ENCODE measurements at places on chromosomes 7 and 10.

DNA sequence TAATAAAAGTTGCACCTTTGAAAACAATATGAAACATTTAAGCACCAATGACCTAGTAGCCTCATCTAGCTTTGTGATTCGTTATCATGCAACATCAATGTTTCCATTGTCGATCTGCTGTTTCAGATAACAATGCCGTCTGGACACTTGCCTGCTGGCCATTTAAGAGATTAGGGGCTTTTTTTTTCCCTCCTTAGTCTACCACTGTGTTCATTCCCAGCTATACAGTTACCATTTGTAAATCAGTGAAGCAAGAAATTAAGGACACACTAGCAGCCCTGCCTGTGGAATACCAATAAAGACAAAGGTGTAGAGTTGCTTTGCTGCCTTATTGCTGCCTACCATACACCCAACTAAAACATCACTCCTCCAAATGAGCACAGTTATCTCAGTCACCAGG lies 37.6 kb upstream of the MYO3A start:
- DNase-seq = no peak

DNA sequence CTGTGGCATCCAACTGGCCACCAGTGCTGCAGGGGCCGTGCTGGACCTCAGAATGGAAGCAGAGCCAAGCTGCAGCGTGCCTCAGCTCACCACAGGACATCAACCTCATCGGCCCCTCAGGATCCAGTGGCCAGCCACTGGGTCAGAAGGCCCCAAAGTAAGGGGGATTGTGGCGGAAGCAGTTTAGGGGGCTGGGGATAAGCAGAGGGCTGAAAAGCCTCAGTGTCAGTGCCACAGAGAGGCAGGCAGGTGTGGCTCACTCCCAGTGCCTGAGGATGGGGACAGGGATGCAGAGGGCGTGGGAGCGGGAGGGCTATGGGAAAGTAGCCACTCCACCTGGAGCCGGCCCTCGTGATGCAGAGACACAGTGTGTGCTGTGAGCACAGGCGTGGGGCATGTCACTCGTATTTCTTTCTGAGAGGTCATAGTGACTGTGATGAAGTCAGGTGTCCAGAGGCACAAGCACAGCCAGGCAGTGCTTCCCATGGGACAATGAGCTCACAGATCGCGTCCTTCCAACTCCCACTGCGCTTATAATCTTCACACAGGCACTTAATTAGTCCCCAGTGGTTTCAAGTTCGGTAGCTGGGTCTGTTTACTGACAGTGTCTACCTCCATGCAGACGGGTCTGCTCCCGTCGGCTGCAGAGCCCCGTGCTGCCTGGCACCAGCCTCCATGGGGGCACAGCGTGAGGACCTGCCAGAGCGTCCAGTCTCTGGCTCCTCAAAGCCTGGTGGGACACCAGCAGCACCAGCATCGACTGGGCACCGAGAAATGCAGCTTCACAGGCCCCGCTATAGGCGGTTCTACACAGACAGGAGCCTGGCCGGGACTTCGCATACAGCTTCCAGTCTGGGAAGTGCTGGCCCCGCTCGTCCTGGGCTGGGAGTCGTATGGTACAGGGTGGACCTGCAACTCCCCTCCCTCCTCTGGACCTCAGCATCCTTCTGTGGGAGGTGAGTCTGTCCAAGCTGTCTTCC lies 42.9 kb upstream of the CNPY1 start:
- no peak for DNase-seq

DNA sequence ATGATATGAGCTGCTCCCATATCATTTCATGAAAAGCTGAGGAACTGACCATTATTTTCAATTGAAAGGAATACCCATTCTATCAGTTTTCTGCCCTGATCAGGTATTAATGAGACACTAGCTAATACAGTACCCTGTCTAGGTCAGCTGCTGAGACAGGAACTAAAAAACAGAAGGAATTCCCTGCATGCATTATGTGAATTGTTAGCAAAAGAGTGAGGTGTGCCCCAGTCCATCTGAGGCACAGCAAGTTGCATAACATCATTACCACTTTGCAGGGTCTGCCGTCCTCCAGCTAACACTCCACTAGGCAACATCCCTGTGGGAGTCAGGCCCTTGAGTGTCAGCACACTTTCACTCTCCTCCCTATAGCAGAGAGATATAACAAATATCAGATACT lies 11.1 kb upstream of the MSS51 start:
- no peak for DNase-seq

GRCh38 chr10:123797813-123798212 lies 93.8 kb downstream of the CPXM2 start:
- no peak for DNase-seq

DNA sequence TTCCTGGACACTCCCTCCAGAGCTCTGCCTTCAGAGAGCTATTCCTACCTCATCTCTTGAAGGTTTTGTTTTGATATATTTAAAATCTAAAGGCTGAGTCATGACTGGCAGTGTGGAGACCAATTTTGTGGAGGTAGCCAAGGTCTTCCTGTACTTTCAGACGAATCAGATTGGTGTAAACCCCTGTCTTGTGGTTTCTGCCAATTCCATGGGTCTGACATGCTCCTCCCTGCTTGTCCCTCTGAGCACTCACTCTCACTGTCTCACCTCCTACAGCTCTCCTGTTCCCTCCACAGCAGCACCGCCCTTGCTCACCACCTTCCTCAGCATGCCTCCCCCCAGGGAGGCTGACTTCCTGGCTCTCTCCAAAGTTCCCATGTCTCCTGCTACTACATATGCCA lies 179.8 kb downstream of the NPSR1 start:
- no peak for DNase-seq

- no peak for DNase-seq
These were observed 77.4 kb downstream of the CYP26A1 start for GRCh38 chr10:93150990-93151547.

DNA sequence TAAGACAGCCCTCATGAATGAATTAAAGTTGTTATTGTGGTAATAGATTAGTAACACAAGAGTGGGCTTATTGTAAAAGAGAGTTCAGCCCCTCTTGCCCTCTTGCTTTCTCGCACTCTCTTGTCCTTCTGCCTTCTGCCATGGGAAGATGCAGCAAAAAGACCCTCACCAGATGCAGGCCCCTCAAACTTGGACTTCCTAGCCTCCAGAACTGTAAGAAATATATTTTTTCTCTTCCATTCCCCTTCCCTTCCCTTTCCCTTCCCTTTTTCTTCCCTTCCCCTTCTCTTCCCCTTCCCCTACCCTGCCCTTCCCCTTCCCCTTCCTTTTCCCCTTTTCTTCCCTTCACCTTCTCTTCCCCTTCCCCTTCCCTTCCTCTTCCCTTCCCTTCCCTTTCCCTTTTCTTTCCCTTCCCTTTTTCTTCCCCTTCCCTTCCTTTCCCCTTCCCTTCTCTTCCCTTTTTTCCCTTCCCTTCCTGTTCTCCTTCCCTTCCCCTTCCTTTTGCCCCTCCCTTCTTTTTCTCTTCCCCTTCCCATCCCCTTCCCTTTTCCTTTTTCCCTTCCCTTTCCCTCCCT lies 55.6 kb upstream of the TMEM248 start:
- DNase-seq = no peak

GRCh38 chr10:89589101-89589720 lies 53.8 kb upstream of the SLC16A12 start:
- no peak for DNase-seq

DNA sequence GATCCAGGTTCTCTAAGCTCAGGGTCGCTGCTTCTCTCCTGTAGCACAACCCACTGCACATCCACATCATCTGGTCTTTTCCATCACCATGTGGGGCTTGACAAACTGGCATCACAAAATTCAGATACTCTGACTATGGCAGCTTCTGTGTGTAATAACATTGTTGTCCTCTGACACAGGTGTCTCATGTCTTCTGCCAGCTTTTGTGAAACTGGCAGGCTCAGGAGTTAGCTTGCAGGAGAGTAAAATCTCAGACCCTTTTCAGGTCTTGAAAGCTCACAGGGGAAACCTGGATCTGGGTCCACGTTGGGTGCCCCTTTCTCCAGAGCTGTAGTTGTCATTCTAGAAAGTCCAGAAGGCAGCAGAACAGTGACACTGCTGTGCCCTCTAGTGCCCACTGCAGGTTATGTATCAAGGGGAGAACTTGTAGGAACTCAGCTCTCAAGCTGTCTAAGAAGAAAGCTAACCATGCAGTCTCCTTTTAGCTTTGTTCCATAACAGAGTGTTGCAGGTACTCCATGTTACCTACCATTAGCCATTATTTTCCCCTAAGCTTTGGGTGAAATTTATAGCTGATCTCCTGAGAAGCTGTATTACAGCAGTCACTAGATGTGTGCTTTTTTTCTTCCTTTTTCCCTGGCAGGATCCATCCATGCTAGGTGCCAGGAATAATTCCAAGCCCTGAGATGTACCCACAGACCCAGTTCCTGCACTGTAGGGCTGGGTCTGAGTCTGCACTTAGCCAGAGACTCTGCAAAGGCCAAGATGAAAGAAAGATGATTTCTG lies 102.7 kb downstream of the ZNF248 start:
- no peak for DNase-seq

GRCh38 chr10:24891823-24892222 lies 60.6 kb downstream of the PRTFDC1 start:
- DNase-seq = no peak

- no peak for DNase-seq
These were observed 3.1 kb downstream of the CYP17A1 start for GRCh38 chr10:102834143-102834542.

DNA sequence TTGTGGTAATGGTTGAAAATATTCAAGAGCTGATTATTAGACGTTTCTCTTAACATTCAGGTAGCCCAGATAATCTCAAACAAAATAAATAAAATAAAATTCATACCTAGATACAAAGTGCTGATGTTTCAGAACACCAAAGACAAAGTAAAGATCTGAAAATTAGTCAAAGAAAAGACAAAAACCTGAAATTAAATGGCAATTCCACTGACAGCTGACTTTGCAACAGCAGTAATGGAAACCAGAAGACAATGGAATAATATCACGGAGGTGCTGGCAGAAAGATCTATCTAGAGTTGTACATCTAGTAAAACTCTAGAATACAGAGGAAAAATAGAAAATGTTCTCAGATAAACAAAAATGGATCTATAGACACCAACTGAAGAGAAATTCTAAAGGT lies 58.0 kb upstream of the IKZF1 start:
- DNase-seq = no peak

- DNase-seq = no peak
These were observed 666 bp downstream of the HNRNPF start for GRCh38 chr10:43408331-43408709.

DNA sequence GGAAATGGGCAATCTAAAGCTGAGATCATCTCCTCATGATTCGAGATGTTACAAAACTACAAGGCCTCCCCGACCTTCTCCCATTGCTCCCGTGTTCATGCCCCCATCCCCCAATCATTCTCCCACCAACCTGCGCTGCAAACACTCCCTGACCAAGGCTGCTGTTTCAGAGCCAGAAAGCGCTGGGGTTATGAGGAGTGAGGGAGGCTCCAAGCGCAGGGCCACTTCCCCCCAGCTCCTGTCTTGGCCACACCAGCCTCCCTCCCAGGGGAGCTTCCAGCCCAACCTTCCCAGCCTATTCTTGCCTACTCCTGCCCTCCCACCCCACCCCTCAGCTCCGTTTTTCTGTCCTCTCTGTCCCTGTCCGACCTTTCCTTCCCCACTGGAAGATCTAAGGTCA lies 14.7 kb upstream of the NODAL start:
- DNase-seq = no peak

- no peak for DNase-seq
These were observed 15.8 kb downstream of the CYCS start for GRCh38 chr7:25109276-25109675.

GRCh38 chr10:79381804-79382221 lies 34.5 kb downstream of the PPIF start:
- no peak for DNase-seq

DNA sequence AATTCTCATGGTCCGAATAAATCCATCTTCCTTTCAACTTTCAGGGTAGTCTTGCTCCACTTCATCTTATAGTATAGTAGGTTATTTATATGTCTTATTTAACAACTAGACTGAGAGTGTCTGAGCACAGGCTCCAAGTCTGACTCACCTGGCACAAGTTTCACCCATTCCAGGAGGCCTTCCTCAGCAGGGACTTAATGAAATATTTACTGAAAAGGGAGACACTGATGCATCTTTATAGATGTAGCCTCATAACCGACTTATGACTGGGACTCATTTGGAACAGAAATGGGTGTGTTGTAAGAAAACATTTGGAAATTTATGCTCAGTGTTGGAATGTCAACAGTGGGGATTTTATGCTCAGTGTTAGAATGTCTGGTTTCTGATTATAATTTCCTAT lies 59.9 kb downstream of the CH25H start:
- DNase-seq = no peak
